ENCODE measurements at places on chromosomes 1 and 21.

- DNase-seq, result no peak
Measured at GRCh38 chr21:37623183-37623582, 256.6 kb downstream of the DYRK1A start.

- no peak for DNase-seq
Measured at GRCh38 chr1:227356620-227357146, 38.4 kb upstream of the CDC42BPA start.

GRCh38 chr1:119815928-119816327, 4.7 kb upstream of the REG4 start:
- DNase-seq, result no peak

DNA sequence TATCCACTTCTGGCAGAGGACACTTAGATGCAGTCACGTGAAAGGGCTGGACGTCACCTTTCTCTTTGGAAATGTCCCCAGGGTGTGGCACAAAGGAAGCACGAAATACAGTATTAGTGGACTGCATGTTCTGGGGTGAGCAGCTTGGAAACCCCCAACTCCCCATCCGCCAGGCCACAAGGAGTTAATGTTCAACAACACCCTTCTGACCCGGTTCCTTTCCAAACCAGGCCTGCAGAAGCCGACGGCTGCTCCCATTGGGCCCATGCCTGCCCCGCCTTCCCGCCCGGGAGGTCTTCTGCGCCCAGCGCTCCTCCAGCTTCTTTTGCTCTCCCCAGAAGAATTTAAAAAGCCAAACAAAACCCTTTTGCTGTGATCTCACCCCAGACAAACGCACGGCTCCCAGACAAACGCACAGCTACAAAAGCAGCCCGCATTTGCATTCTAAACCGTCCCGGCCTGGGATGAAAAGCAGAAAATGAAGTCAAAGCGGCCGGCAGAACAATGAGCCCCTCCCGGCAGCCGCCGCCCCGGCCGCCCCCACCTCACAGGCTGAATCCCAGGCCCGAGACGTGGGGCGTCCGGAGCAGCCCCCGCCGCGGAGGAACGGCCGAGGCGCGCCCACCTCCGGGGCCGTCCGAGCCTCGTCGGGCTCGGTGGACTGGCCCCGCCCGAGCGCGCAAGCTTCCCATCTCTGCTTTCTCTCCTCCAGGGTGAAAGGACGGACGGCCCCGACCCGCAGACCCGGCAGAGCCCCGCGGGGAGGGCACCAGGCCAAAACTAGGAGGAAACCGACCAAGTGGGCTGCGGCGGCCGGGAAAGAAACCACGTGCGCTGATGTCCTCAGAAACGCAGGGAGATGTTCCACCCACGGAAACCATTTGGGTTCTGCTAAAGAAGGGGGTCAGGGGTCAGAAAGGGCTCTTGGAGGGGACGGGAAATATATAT, 101.9 kb downstream of the PLPP3 start:
- DNase-seq, result no peak

DNA sequence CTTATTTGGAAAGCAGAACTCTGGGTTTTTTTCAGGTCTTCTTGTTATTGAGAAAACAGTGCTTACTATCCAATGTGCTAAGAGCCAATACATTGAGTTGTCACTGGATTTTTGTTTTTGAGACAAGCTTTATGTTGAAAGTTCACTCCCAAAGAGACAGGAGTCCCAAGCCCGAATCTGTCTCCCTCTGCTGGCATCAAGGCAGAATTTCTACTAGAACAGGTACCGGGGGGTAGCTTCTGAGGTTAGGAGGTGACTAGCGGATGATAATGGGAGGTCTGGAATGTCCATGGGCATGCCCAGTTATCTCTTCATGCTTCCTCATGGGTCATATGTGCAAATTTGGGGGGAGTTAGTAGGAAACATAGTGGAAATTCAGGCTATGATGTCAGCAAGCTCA, 25.1 kb downstream of the ZNF124 start:
- DNase-seq, result no peak

DNA sequence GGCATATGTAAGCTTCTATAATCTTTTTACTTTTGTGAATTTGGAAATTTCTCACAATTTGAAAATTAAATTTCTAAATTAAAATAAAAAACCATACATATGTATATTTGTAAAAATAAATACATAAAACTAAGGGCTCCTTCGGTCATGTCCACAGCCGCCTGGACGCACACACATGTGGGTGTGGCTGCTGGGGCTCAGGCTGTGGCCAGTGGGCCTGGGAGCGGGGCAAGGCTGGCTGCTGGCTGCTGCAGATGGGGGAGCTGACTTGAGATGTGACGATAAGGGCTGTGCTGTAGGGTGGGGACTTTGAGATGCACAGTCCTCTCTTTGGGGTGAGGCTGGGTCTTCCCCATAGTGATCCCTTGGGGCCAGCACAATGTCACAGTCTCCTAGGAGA, 4.8 kb downstream of the RER1 start:
- no peak for DNase-seq

DNA sequence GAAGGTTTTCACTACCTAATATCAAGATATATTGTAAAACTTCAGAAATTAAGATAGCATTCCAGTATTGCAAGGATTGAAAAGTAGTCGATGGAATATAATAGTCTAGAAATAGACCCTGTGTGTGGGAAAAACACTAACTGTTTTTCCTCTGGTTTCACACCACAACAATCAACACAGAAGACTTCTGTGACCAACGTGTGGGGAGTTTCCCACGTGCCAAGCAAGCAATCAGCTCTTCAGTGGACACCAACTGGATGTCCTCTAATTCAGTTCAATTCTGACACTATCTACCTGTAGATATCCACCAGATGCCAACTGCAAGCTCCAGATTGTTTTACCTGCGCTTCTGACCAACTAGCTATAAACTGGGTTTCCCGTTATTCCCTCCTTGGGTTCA, 12.1 kb downstream of the CD244 start:
- DNase-seq, result no peak

- no peak for DNase-seq
Measured at GRCh38 chr21:41831453-41831831, 47.7 kb downstream of the PRDM15 start.

DNA sequence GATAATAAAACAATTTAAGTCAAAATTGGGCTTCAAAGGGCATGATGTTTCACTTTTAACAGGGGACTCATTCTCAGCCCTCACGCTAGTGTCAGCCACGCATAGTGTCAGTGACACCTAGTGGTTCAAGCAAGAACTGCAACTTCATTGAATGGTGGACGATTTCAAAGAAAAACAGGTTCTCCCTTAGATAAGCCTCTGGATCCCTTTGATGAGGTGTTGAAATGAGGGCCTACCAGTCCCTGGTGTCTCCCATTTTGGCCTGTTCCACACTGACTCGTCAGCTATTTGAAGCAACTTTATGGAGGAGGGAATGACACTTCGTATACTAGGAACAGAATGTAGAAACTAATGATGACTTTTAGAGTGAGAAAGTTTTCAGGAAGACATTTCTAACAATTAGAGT, 56.2 kb downstream of the FCRL5 start:
- DNase-seq, result peak; percentile 64

DNA sequence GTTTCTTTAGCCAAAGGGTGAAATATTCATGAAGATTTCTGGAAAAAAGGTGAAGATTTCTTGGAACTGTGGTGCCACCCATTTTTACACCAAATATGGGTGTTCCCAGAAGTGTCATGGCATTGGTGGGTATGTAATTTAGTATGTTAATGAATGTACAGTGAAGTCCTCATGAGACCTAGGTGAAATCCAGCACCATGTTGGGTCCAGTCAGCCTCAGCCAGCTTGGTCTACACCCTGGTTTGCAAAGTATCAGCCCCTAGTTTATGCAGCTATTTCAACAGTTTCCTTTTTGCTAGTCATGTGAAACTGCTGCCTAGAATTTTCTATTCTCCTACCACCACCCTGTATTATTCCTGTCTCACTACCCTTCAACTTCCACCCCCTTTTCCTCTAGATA, 63.1 kb upstream of the CXADR start:
- no peak for DNase-seq

DNA sequence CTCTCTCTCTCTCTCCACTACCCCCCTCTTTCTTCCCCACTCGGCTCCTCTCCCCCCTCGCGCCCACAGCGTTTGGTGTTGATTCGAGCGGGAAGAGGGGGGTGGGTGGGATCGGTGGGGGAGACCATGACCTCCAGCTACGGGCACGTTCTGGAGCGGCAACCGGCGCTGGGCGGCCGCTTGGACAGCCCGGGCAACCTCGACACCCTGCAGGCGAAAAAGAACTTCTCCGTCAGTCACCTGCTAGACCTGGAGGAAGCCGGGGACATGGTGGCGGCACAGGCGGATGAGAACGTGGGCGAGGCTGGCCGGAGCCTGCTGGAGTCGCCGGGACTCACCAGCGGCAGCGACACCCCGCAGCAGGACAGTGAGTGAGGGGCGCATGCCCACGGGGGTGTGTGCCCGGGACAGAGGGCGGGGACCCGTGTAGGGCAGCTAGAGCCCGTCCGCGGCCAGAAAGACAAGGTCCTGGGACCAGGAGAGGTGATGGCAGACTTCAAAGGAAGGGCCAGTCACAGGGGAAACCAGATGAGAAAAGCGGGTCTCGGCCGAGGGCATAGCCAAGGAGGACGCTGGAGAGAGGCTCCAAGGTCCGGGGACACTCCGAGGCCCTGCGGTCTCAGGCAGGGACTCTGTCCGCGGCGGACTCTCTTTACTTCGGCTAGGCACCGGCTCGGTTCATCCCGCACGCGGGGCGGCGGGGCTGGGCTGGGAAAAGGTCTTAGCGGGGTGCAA, at the start of gene PRRX1:
Gene PRRX1 (plus strand): TSS at position 39 of the 735 bp plus-strand sequence. CDS start 88 bp downstream, at position 127.
- DNase-seq, result peak; percentile 56

DNA sequence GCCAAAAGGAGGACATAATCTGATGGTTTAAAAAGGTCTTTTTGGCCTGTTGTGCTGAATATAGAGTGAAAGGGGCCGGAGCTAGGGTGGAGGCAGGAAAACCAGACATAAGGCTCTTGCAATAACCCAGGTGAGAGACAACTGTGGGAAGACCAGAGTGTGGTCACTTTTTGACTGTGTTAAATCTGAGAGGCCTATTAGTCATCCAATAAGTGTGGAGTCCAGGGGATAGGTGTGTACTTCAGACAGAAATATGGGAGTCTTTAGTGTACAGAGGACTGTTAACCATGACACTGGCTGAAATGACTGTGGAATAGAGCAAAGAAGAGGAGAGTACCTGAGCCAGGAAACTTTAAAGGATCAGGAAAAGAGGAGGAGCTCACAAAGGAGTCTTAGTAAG, 89.3 kb downstream of the VAV3 start:
- DNase-seq, result no peak

- DNase-seq, result no peak
Measured at GRCh38 chr1:39173119-39173994, 31.1 kb upstream of the MACF1 start.

GRCh38 chr1:50196081-50196480, 87.4 kb downstream of the ELAVL4 start:
- DNase-seq, result no peak

GRCh38 chr1:210726621-210727020, 397.9 kb downstream of the HHAT start:
- DNase-seq, result no peak

GRCh38 chr1:225822655-225823403, 12.9 kb downstream of the EPHX1 start:
- peak; percentile 18 for DNase-seq

DNA sequence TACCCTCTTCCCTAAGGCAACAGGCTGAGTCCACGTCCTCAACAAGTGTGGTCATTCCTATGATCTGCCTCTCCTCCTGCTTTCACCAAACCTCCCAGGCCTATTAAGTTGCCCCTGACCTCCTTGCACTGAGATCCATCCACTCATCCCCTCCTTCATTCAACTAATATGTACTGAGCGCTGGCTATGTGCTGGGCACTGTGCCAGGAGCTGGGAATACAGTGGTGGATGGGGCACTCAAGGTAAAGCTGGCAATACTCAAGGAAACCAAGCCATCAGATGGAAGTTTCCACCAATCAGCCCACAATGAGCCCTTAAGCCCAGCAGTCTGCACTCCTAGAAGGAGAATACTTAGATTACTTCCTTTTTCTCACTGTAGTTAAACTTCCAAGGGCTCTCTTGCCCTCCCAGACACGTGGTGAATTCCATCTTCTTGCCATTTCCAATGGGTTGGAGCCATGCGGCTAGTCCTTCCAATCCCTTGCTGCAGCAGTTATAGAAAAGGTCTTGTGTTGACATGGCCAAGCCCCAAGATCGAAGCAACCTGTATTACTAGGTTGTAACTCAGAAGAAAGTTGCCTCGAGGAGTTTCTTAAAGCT, 279.9 kb upstream of the RUNX1 start:
- DNase-seq, result no peak

- no peak for DNase-seq
Measured at GRCh38 chr1:8679395-8679800, 138.0 kb downstream of the RERE start.

DNA sequence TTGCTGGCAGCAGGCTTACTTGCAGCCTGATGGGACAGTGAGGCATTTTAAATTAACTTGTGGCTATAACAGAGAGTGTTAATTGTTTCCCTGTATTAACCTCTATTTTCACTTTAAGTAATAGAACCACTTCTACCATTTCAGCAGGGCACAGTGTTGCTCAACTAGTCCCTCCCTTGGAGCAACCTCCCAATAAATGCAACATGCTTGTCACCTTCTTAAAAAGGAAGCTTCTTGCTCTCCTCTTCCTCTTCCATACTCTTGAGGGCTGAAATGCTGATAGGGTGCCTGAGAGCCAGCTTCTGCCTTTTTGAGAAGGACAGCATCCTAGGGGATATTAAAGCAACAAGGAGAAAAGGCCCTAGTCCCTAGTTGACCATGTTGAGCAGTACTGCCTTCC, 52.1 kb downstream of the C4BPA start:
- no peak for DNase-seq

DNA sequence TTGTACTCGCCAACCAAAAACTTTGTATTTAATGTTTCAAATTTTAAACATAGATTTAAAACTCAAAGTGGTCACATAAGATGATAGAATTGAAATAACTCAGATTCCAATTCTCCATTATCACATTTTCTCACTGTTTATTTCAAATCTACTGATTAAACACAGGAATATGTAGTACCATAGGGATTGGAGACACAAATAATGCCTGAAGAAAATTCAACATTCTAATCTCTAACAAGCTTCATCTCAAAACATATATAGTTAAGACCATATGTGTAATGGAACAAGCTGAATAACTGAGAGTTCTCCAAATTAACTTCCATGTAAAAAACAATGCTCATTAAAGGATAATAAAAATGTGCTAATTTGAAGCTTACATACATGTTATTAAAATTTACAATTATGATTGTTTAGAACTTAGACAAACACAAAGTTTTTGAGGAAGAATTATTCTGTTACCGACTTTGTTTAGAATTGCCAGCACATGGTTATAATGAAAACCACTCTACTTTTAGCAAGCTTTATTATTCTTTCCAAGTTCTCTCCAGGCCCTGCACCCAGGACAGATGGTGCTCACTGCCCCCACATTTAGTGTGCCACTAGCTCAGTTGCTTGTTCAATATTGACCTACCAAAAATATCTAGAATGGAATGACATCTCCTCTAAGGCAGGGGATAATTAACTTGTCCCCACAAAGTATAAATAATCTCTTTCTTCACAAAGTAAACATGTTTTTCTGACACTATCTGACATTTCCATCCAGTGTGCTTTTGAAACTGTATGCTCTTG, 467.2 kb downstream of the TTLL7 start:
- no peak for DNase-seq

DNA sequence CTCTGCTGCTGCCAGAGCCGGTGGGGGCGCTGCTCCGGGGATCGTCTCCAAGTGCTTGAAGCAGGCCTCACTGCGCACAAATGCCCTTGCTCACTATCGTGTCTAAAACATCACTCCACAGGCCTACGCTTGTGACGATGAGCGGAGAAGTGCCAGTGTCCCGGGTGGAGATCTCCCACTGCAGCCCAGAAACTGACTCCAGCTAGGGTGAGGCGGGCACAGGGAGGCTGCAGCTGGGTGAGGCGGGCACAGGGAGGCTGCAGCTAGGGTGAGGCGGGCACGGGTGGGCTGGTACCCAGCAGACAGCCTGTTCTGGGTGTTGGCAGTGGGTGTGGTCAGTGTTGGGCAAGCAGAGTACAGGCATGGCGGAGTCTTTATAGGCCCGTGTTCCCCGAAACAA, 22.7 kb upstream of the PDXK start:
- DNase-seq, result peak; percentile 20
